ENCODE measurements at places on chromosomes 16 and 17.

DNA sequence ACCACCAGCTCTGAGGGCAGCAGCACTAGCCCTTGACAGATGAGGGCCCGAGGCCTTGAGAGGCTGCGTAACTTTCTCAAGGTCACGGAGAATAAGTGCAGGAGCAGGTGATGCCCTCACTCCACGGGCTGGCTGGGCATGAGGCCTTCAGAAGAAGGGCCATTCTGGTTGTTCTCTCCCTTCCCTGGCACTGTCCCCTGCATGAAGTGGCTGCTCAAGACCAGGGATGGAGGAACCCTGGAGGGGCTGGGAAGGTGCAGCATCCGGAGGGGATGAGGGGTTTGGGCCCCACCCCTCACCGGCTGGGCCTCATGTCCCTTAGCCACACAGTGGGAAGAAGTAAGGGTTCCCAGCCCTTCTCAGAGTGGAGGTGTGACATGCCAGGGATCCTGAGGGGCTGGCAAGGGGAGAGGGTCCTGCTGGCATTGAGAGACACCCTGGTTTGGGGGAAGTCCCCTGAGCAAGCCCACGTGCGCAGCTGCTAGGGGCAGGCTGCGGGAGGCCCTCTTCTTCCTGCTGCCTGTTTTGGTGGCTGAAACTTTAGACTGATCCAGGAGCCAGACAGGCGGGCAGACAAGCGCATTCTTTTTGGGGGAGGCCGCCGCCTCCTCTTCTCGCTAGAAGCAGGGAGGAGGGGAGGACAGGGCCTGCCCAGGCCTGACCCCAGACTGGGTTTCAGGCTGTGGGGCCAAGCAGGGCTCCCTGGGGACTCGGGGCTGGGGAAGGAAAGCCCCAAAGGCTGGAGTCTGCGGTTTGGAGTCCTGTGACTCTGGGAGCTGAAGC, 74.0 kb downstream of the N4BP1 start:
- DNase-seq, result no peak

- DNase-seq, result no peak
These were observed 38.9 kb upstream of the GHDC start for GRCh38 chr17:42233156-42233555.

DNA sequence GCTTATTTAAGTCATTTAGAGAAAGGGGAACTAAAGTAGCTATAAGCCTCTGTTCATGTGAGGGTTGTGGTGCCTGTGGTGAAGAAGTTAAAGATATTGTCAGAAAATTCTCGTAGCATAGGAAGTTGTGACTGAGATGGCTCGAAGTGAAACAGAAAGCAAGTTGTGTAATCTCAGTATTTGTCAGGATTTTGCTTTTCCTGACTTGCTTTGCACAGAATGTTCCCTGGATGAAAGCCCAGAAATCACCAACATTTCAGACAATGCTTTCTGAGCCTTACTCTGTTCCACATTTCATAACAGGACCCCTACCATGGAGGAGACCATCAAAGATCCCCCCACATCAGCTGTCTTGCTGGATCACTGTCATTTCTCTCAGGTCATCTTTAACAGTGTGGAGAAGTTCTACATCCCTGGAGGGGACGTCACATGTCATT, 10.6 kb downstream of the CALCOCO2 start:
- DNase-seq, result no peak

DNA sequence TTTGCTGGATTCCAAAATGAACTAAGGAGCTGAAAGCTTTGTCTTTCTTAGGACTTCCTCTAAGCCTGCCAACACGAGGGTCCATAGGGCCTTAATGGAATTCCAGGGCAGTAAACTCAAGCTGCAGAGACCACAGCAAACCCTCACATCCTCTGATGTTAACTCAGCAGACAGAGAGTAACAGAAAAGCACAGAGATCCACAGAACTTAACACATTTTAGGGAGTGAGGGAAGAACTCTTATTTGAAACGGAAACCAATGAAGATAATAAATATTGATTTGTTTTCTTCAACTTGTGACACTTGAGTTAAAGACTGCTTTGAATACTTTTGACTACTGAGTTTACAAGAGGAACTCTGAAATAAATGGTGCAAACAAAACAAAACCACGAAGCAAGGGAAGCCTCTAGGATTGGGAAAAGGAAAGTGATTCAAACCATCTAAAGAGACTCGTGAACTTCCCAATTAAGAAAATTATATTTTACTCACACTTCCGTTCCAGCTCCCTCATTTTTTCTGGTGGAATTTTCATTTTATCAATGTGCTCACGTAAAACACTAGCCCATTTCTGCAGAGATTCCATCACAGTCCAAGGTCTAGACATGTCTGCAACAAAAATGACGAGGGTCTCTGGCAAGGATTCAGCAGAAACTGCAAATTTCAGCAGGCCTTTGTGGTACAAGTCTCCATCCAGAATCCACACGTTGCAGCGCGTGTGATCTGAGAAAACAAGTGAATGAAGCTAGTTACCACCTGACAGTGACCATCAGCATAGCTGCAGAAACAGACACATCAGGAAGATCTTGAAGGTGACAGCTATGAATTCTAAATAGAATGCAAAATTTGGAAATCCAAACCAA, 9.2 kb downstream of the DYNC1LI2 start:
- no peak for DNase-seq

DNA sequence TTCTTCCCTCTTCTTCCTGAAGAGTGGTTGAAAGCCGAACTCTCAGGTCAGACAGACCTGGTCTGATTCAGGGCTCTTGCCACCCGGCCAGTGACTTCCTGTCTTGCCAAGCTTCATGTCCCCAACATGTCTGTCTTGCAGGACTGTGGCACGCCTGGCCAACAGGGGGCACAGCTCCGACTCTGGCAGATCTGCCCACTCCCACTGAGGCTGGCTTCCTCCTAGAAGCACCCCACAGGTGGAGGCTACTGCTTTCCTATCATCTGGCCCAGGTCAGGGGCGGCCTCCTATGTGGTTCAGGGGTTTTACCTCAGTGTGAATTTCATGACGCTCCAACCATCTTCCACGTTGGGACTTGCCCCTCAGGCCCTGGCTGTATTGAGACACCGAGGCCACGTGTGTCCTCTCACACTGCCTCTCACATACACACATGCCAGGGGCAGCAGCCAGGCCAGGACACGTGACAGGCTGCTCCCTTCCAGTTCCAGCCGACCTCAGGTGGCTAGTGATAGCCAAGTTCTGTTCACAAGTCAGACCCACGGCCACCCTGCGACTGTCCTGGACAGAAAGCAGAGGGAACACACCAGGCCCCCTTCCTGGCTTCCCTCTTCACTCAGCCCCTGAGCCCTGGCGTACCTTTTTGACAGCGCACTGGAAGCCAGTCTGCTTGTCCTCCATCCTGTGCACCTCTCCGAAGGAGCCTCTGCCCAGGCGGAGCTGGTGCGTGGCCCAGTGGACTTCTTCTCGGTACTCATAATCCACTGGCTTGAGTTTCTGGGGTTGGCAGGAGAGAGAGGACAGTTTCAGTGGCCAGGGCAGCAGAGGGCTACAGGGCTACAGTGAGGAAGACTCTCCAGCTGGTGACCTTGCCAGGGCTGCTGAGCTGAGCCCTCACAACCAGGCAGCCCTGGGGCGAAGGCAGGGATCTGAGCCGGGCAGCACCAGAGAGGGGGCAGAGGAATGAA, 22.6 kb upstream of the SPATA32 start:
- no peak for DNase-seq
